Cerebellar nuclear complex (tissue), 1 donor: ENCODE measurements at places on chromosomes 16 and 17.

GRCh38 chr17:75548813-75549212, 23.3 kb downstream of the LLGL2 start:
- DNase-seq = no peak

DNA sequence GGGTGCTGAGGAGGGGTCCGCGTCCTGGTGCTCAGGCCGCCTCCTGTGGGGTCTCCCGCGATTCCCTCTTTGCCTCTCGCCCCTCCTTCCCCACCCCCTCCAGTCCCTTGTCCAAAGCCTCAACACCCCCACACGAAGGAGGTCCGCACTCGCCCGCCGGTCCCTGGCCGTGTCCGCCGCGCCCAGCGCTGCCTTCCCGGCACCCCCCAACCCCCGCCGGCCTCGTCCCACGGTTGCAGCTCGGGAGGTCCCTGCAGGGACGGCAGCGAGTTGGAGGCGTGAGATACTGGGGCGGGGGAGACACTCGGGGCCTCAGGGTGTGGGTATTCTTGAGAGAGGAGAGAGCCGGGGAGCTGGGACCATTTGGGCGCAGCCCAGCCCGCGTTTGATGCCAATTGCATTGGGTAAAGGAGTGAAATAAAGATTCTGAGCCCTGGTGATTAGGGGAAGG, 468 bp downstream of the FLYWCH2 start:
- DNase-seq = no peak

- no peak for DNase-seq
Measured at GRCh38 chr16:30444231-30445148, 1.2 kb downstream of the SEPHS2 start.

DNA sequence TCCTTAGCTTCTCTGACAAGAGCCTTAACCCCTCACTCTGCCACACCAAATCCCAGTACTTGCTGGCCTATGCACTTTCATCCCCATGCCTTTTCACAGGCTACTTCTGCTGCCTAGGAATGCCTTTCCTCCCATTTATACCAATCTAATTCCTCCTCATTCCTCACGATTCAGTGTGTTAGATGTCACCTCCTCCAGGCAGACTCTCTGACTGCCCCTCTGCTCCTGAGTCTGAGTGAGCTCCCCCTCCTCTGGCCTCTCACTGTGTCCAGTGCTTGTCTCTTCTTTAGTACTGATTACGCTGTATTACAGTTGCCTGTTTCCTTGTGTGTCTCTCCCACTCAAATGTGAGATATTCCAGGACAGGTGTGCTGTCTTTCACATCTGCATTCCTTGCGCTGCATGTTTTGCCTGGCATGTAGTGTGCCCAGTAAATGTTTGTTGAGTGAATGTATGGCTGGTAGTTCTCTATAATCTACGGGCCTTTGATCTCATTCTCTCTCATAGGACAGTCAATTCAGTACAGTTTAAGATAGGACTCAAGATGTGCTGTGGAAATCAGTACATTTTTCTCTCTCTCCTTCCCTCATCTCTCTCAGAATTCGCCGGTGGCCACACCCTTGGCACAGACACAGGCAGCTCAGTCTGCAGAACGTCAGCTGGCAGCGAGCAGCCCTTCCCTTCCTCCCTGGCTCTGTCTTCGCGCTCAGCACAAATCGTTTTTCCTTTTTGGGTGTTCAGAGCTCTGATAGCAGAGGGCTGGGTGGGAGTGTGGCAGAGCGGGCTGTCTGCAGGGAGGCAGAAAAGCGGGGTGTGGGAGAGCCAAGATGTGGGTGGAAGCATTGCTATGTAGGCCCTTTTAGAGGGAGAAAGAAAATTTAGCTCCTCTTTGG, 18.5 kb downstream of the ARL4D start:
- peak; percentile 7 for DNase-seq

- DNase-seq = no peak
Measured at GRCh38 chr17:56319531-56319930, 166.3 kb downstream of the ANKFN1 start.

GRCh38 chr17:73346501-73347162, 34.8 kb upstream of the CDC42EP4 start:
- no peak for DNase-seq

DNA sequence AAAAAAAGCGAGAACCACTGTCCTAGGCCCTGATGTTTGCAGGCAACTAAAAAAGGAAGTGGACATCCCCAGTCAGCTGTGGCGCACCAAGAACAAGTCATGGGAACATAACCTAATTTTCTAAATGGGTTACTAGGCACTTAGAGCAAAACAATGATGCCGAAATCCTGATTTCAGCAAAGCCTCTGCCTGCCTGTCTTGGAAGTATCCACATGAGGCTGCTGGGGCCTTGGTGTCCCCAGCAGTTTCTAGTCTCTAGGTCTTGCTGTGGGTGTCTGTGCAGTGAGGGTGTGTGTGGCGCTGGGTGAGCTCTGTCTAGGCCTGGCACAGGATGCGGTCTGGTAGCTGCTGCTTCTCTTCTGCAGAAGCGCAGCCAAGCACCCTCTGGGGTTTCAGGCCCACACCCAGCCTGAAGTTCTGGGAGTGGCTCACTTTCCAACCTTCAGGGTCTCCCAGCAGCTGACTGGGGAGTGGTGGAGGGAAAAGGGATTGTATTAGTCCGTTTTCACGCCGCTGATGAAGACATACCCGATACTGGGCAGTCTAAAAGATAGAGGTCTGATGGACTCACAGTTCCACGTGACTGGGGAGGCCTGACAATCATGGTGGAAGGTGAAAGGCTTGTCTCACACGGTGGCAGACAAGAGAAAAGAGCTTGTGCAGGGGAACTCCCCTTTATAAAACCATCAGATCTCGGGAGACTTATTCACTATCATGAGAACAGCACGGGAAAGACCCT, 21.1 kb downstream of the STH start:
- DNase-seq = no peak

GRCh38 chr16:27426423-27427408, 24.7 kb downstream of the IL21R start:
- no peak for DNase-seq

DNA sequence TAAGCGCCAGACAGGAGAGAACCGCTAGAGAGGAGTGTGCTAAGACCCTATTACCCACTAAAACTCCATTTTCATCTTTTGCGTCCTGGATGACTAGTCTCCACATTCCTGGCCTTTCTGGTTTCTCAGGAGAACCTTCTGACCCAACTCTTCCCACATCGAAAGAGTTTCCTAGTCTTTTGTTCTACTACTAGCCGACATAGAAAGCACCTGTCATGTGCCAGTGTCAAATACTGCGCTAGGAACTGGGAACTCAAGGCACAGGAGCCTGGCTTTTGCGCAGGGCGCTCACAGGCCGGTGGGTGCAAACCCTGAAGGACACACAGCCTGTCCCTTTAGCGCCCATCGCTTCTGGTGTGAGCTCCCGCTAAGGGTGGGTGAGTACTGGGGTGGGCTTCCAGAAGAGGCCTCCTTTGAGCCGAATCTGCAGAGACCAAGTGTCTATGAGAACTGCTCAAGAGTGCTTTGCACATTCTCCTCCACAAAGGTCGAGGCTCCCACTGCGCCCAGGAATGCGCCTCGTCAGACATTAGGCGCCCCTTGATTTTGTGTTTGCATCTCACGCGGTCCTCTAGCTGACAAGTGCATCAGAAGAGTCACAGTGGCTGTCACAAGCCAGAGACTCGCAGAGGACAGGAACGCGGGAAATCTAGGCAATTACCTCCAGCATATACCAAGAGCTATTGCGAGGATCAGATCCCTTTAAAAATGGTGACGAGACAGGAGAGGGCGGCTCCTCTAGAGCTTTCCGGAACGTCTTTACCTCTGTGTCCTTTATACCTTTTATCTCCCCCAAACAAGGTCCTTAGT, 2.0 kb upstream of the PSMB3 start:
- DNase-seq = no peak

DNA sequence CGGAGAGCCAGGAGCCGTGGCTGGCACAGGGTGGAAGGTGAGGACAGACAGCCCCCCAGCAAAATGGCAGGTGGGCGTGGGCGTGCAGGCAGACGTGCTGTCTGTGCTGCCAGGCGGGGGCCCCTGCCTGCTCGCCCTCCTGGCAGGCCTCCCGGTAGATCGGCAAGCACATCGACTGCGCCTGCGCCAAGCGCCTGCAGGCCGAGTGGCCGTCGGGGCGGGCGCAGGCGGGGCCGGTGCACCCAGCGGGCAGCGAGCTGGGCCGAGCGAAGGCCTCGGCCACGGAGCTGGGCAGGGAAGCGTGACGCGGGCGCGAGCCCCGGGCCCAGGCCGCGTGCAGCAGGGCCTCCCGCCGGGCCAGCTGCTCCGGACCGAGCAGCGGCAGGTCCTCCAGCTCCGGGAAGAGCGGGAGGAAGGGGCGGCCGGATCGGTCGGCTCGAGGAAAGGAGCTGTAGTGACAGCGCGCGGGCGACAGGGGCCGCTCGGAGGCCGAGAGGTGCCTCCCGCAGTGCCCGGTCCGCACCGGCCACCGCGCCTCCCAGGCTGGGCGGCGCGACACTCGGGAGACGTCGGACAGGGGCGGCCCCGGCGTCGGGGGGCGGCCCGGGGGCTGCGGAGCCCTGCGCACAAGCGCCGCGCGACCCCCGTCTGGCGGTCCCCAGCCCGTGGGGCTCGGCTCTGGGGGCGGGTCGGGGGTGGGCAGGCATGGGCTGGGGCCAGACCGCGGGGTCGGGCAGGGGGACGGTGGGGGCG, 16.9 kb downstream of the GRIN2C start:
- DNase-seq = no peak

DNA sequence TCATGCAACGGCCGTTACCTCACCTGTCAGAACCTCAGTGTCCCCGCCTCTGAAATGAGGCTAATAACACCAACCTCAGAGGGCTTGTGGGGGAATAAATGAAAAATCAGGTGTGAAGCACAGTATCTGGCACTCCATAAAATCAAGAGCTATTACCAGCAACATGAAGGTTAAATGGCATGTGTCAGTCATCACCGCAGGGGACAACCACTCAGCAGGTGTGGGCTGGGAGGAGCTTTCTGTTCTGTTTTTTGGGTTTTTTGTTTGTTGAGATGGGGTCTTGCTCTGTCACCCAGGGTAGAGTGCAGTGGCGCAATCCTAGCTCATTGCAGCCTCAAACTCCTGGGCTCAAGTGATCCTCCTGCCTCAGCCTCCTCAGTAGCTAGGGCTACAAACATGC, 16.8 kb upstream of the KRT19 start:
- DNase-seq = no peak

DNA sequence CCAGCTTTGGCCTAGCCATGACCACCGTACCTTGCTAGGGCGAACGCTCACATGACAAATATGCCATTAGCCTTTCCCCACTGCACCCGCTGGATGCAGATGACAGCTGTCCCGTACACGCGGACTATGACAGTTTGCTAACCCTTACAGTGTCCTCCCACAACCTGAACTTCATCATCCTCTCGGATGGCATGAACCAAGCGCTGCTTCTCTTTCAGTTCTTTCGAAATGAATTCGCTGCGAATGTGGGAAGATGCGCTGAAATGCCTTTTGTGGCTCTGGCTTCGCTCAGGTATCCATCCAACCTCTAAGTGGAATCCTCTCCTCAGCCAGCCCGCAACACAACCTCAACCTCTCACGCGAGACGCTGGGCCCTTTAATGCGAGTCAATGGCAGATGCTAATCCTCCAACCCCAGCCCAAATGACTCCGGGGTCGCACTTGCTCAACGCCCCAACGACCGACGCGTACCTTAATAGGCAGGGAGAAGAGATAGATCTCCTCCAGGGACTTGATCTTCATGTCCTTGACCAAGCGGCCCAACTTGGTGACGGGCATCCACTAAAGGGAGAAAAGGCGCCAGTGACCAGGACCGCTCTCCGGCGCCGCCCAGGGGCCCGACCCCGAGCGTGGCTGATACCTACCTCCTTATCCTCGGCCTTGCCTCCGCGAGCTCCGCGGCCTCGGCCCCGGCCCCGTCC, 670 bp downstream of the RPS2 start:
- no peak for DNase-seq

GRCh38 chr17:11900041-11900476, 97.2 kb downstream of the ZNF18 start:
- DNase-seq = no peak

- DNase-seq = no peak
Measured at GRCh38 chr16:76226011-76226410, 51.2 kb upstream of the CNTNAP4 start.

- DNase-seq = no peak
Measured at GRCh38 chr17:81212365-81212764, 10.4 kb downstream of the CEP131 start.

- no peak for DNase-seq
Measured at GRCh38 chr17:37710344-37710886, 34.4 kb downstream of the HNF1B start.

GRCh38 chr17:63478814-63479494, 2.1 kb downstream of the ACE start:
- no peak for DNase-seq

DNA sequence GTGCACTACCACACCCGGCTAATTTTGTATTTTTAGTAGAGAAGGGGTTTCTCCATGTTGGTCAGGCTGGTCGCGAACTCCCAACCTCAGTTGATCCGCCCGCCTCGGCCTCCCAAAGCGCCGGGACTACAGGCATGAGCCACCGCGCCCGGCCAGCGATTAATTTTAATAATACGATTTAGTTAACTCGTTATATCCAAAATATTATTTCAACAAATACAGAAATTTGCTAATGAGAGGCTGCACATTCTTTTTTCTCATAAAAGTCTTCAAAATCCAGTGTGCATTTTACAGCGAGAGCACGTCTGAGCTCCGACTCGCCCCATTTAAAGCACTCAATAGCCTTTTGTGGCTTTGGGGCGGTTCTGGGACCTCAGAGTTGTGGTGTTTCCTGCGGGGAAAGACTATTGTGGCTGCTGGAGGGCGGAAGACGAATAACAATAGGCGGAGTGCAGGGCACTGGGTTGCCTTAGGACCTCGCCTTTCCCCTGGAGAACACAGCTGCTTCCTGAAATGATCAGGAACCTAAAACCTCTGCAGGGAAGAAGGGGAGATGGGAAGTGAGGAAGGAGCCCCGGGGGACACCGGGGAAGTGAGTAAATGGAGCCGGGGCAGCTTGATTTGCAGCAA, 2.9 kb upstream of the ZSCAN10 start:
- DNase-seq = no peak

GRCh38 chr17:73921306-73921705, 277.1 kb upstream of the SDK2 start:
- no peak for DNase-seq

DNA sequence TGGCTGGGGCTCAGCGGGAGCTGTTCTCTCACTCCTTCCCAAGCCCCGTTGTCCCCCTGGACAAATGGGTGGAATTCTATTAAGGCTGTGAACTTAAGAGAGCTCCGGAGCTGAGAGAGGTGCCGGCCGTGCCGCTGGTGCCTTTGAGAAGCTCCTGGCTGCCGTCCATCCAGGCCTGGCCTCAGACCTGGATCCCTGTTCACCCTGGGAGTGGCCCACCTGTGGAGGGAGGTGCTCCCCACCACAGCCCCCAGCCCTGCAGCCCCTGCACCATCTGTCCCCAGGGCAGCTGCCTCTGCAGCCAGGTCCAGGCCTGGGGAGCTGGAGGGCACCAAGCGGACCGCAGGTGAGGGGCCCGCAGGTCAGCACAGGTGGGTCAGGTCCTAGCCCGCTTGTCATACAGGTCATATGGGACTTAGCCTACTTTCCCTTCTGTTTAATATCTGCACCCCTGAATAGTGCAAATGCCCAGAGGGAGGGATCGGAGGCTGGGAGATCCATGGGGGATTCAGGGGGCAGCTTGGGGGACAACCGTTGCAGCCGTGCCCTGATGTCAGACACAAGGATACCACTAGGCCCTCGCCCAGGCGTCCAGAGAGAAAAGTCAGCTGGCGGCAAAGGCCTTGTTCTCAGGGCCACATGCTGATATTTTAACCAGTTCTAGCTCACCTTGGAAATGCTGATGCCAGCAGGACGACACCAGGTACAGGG, 15.2 kb upstream of the METRNL start:
- no peak for DNase-seq
